HCEC 1CT (cell line): ENCODE measurements at places on chromosomes 1 and 21.

GRCh38 chr1:115224636-115225035, 113.4 kb downstream of the NGF start:
- no peak for DNase-seq

- DNase-seq, result no peak
Observed at GRCh38 chr1:155043793-155044192, 7.3 kb upstream of the ADAM15 start.

GRCh38 chr1:160206421-160207117, 1.4 kb downstream of the PEA15 start:
- peak; percentile 91 for DNase-seq

DNA sequence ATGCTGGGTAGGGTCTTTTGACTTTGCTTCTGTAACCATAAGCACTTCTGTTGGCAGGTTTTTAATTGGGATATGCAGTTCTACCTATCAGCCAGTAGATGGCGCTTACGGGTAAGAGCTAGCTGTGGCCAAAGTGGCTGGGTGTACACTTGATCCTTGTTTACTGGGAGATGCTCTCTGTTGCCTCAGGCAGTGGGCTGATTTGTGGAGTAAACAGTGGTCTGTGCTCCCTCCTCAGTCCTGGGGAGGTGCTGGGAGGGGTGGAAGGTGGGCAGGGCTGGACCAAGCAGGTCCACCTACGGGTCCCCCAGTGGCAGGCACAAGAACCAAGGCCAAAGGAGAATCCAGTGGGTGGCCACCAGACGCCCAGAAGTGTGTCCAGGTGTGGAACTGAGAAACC, 43.4 kb downstream of the RALGPS2 start:
- peak; percentile 30 for DNase-seq

DNA sequence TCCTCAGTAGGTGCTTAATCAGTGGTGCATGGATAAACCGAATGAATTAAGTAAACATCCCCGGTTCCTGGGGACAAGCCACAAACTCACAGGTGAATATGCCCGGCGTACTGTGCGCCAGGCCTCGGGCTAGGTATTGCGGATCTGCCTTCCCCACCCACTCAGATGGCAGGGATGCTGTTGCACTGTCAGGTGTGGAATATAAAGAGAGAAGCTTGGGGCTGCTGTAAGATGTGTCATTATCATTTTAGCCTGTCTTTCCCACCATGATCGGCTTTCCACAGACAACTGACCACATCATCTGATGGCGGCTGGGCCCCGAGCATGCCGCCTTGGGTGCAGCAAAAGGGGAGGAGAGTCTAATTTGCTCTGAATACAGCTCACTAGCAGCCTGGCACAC, 45.4 kb upstream of the LRP8 start:
- DNase-seq, result no peak

DNA sequence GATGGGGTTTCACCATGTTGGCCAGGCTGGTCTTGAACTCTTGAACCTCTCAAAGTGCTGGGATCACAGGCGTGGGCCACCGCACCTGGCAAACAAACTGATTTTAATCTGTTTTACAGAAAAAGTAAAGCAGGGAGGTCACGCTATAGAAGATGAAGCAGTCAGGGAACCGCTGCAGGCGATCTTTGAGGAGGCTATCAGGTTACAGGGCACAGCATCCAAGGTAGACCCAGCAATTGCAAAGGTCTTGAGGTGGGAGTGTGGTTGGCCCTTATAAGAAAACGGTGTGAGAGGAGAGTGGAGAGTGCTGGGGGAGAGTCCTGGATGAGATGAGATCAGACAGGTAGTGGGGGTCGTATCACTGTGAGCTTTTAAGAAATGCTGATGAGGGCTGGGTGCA, 2.6 kb upstream of the TMCO4 start:
- no peak for DNase-seq

GRCh38 chr1:230150615-230151014, 83.6 kb downstream of the GALNT2 start:
- DNase-seq, result no peak

DNA sequence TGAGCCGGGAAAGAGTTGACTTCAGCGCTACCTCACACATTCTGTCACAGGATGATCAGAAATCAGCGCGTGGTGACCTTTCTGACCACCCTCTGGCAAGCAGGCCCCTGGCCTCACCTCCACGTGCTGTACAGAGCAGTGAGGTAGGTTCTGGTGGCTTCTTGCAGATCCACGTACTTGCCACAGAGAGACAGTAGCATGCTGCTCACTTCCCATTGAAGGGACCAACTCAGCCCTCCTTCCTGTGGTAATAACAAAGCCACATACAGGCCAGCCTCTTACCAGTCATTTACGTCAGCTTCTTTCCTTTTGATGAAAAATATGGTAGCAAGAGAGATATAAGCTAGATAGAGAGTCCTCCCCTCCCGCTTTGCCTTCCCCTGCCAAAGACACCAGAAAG, 200.7 kb downstream of the CHRM3 start:
- no peak for DNase-seq

- peak; percentile 71 for DNase-seq
Observed at GRCh38 chr1:205631010-205631767, 622 bp downstream of the ELK4 start.

GRCh38 chr1:174157157-174157806, 2.0 kb upstream of the RABGAP1L start:
- DNase-seq, result no peak

- DNase-seq, result no peak
Observed at GRCh38 chr21:25658427-25659035, 19.5 kb downstream of the JAM2 start.

GRCh38 chr21:14875704-14876523, 188.9 kb downstream of the NRIP1 start:
- DNase-seq, result no peak

GRCh38 chr1:102365071-102365470, 368.3 kb upstream of the OLFM3 start:
- DNase-seq, result no peak

DNA sequence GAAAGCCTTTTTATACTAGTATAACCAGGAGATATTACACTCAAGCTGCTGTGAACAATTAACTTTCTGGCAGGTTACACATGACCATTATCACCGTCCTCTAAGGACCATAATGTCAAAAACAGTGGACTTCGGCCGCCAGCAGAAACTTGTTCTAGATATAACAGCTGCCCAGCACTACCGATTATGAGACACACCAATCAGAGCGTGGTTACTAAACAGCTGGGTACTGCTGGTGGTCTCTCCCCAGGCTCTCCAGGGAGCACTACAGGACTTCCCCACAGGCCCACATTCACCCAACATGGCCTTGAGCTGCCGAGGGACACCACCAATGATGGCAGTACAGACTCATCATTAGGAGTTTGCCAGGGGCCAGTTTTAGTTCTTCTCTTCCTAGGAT, 57.9 kb upstream of the CTBS start:
- DNase-seq, result no peak

GRCh38 chr1:115867216-115867615, 26.3 kb upstream of the NHLH2 start:
- peak; percentile 36 for DNase-seq

GRCh38 chr1:181484821-181485220, 1.5 kb downstream of the CACNA1E start:
- no peak for DNase-seq

GRCh38 chr1:24364975-24365678, 46.0 kb downstream of the GRHL3 start:
- peak; percentile 95 for DNase-seq

DNA sequence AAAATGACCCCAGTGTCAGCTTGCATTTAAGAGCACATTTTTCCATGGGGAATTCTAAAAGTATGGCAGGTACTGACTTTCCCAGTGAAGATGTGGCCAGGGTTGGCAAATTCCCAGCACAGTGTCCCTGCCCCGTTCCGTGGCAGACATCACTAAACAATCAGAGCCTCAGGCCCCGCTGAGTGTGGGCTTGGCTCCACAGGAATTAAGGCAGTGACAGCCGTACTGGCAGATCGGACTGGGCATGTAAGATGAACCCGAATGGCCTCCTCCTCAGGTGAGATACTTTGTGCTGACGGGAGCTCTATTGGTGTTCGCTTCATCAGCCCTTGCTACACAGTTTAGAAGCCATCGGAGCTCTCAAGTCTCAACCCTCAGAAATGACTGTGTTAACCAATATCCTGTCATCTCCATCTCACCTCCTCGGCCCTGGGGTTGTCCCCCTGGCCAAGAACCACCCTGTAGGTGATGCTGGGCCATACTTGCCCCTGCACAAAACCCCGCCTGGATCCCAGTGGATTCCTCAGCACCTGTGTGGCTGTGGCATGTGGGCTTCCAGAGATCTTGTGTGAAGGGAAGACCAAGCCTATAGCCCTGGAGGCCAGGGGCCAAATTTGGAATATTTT, 29.0 kb upstream of the ABCG1 start:
- no peak for DNase-seq

DNA sequence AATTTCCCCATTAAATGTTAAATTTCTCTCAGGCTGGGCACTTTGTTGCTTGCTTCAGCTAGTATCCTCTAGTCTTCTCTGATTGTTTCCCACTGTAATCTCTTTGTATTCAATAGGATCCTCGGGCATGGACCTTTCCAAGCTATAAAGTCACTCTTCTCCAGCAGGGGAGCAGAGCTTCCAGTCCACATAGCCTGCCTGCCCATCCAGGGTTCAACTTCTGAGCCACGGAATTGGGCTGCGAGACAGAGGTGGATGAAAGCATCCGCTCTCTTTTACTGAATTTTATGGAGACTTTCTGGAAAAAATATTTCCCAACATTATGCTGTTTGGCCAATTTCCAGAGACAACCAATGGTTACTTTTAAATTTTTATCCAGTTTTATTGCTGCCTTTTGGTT, 1.1 kb upstream of the CFHR5 start:
- DNase-seq, result no peak

GRCh38 chr21:30932686-30933085, 51.3 kb upstream of the KRTAP11-1 start:
- no peak for DNase-seq

DNA sequence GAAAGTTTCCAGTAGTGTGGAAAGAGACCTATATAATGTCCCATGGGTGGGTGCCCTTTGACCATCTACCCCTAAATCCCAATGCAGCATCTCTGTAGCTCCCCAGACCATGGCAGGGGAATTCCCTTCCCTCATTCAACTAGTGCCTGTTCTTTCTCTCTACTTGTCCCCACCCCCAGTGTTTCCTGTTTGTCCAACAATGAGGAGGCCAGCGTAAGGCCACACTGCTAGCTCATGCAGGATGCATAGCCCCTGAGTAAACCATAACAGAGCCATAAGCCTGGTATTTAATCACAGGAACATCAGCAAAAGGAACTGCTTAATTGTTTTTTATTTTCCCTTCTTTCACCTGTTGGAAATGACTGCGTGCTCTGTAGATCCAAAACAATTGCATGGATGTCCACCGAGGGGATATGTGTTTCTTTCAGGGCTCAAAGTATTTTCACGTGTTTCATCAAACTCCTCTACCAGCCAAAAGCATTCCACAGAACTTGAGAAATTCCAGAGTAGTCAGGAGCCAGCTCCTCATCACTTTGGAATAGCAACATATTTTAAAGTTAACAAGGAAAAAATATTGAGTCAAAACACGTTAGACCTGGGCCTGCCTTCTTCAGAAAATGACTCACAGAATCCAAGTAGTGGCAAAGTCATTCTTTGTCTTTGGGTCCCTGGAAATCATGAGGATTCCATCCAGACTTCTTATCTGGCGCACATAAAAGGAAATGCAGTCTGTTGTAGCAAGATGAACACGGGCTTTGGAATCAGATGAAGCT, 162.5 kb upstream of the SGIP1 start:
- DNase-seq, result peak; percentile 72

DNA sequence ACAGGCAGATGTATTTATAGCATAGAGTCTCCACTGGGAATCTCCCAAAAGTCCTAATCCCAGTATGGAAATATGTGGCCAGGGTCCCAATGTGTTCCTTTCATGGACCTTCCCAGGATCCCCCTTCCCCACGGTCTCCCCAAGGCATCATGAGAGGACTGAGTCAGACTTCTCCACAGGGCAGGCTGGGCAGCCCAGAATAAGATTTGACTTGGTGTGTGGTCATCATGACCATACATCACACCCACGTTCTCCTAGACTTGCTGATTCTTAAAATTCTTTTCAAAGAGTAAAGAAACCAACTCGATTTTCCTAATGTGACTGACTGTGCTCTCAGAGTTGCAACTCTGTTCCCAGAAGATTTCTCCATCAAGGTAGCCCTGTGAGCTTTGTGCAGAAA, 93.9 kb upstream of the CD34 start:
- no peak for DNase-seq

DNA sequence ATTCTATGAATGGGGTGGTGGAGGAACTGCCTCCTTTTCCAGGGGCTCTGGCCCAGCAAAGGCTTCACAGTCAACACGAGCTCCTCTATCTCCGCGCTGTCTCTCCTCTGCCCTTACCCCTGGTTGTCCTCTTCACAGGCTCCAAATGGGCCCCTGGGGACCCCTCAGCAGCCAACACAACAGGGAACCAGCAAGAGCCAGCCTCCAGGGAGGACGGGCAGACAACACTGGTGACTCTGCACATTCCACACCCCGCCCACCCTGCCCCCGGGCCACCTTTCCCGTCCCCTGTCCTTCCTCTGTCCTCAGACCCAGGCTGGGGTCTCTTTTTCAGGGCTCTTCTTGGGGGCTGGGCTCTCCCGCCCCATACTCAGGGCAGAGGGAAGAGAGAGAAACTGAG, 17.5 kb upstream of the ETV3 start:
- no peak for DNase-seq

- DNase-seq, result no peak
Observed at GRCh38 chr1:30687886-30688285, 35.5 kb downstream of the MATN1 start.

DNA sequence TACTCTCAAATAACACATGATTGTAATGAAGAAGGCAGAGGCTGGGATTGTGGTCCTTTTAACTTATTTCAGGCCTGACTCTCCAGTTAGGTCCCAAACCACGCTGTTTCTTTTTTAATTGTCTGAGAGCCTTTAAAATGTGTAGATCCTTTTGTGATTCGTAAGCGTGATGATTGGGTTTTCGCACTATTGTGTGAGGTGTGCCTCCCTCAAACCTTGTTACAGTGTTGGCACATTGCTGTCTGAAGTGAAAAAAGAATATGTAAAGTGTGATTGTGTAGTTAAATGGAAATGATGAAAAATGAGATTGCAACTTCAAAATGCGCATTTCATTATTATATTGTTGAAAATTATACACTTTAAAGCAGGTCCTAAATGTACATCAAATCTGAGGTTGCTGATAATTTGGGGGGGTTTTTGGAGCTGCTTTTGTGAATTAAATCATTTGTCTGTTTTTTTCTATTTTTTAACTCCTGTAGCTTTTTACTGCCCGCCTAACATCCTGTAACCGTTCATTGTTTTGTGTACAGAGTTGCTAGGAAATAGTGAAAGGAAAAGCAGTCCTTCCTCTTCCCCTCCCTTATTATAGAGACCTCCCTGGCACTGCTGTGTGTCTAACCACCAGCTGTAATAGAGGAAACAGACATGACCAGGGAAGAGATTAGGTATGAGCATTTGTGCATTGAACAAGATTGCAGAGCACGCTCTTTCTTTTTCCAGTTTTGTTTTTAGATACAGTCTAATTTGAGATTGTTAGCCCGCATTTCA, 43.3 kb downstream of the IARS2 start:
- no peak for DNase-seq

GRCh38 chr1:237677979-237678378, 212.7 kb downstream of the ZP4 start:
- DNase-seq, result no peak
